Activated gamma-delta T cell (primary cell): ENCODE measurements at places on chromosomes 2 and 18.

- DNase-seq = no peak
These were observed 109.1 kb downstream of the SMAD7 start for GRCh38 chr18:48841381-48842258.

DNA sequence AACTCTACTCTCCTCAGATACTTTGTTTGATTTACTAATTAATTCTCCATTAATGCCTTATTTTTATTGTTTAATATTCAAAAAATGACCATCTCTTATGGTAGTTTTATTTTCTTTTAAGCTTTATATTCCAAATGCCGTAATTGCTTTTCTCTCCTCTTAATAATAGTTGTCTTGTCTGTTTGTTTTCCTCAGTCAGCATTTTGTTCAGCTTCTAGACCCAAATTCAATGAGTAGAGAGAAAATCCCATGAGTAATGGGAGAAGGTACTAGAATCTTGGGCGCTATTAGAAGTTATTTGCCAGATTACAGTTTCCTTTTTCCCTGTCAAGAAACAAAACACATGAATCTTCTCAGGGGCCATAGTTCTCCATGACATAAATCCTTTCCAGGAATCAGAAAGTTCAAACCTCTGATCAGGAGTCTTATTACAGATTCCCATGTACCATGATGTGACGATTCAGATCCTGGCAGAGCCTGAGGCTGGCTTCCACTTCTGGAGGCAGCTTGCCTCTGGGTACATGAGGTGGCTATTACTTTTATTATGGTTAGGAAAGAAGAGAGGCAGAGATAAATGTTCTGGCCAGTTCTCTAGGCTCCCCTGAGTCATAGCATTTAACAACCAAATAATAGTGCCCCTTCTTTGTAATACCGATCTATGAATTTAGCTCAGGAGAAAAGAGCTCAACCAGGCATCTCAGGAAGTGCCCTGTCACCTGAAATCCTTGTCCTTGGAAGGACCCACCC, 485.1 kb upstream of the SETBP1 start:
- no peak for DNase-seq

DNA sequence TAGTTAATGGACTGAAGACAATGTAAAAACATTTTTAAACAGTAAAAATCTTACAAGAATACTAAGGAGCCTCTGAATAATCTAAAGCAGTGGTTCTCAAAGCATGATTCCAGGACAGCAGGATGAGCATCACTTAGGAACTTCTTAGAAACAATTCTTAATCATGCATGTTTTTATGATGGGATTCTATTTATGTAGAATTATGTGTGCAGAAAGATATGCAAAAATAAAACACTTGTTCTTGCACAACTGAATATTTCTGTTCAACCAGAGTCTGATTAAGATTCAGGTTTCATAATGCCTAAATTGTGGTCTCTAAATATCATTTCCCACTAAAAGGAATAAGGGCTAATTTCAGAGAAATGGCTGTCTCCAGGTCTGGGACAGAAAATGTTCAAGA, 69.2 kb upstream of the MTIF2 start:
- DNase-seq = no peak

GRCh38 chr2:155033652-155034051, 335.2 kb downstream of the KCNJ3 start:
- no peak for DNase-seq

DNA sequence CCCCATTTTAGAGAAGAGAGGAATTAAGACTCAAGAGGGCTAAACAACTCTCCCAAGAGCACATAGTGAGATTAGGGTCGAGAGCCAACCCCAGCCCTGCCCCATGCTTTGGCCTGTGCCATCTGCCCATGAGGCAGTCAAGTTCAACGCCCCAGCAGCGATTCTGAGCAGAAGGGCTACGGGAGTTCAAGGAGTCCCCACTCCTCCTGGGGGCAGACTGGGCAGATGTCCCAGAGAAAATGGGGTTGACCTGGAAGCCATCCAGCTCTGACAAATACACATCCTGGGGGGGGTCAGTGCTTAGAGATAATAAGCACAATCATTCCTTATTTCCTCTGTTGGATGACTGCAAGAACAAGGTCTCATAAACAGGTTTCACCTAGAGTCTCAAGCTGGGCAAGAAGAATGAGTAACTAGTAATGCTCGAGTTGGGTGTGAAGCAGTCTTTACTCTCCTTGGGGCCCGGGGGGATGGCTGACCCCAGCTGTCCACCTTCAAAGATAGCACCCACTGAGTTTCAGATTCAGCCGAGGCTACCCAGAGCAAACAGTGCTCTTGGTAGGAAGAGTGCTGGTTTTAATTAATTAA, 716.4 kb downstream of the RNF144A start:
- no peak for DNase-seq

DNA sequence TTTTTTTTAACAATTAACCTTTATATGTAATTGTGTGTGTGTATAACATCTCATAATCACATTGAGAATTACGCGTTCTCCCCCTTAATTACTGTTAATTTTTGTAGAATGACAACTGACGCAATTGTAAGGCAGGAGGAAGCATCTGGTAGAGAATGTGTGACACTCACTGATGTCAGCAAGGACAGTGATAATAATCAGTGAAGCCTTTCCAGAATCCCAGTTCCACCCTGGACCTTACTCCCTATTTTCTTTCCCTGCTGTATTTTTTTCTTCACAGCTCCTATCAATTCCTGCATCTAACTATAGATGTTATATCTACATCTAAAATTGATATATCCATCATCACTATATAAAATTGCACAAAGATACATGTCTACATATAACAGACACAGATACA, 16.1 kb upstream of the STRN start:
- no peak for DNase-seq

DNA sequence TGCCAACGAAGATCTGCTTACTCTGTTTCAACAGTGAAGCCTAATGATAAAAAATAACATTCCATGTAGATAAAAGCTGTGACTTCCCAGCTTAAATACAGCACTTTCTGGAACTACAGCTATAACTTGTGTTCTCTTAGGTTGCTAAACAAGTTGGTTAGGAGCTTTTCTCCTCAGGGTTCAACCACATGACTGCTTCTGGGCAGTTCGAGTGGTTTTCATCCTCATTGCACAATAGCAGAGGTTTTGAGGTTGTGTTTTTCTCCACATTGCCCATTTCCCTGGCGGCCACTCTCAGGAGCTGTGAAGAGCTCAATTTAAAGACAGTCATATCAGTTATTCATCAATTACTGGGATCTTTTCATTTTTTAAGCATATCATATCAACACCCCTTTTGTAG, 102.2 kb upstream of the CYP1B1 start:
- no peak for DNase-seq

DNA sequence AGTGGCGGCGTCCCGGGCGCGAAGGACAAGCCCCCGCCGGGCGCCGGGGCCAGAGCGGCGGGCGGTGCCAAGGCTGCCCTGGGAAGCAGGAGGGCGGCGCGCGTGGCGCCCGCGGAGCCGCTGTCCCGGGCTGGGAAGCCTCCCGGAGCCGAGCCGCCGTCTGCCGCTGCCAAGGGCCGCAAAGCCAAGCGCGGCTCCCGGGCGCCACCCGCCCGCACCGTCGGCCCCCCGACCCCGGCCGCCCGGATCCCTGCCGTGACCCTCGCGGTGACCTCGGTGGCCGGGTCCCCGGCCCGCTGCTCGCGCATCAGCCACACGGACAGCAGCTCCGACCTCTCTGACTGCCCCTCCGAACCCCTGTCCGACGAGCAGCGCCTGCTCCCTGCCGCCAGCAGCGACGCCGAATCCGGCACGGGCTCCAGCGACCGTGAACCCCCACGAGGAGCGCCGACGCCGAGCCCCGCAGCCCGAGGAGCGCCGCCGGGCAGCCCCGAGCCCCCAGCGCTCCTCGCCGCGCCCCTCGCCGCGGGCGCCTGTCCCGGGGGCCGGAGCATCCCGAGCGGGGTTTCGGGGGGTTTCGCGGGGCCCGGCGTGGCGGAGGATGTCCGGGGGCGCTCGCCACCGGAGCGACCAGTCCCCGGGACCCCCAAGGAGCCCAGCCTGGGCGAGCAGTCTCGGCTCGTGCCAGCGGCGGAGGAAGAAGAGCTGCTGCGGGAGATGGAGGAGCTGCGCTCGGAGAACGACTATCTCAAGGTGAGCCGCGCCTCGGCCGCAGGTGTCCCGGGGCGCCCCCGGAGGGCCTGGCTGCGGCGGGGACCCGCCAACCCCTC, 820 bp downstream of the MTCL1 start:
- DNase-seq = peak; percentile 17

GRCh38 chr2:127576433-127577207, 41.1 kb downstream of the MYO7B start:
- no peak for DNase-seq

GRCh38 chr2:44579115-44579836, 217.5 kb downstream of the CAMKMT start:
- DNase-seq = no peak

DNA sequence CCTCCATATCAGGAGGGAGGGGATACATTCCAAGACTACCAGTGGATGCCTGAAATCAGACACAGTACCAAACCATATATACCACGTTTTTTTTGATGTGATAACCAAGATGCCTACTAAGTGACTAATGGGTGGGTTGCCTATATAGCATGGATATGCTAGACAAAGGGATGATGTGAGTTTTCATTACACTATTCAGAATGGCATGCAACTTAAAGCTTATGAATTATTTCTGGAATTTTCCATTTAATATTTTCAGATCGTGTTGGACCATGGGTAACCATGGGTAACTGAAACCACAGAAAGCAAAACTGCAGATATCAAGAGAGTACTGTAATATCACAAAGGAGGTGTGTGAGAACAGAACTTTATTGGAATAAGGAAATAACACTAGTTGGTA, 39.6 kb upstream of the CRACDL start:
- no peak for DNase-seq

DNA sequence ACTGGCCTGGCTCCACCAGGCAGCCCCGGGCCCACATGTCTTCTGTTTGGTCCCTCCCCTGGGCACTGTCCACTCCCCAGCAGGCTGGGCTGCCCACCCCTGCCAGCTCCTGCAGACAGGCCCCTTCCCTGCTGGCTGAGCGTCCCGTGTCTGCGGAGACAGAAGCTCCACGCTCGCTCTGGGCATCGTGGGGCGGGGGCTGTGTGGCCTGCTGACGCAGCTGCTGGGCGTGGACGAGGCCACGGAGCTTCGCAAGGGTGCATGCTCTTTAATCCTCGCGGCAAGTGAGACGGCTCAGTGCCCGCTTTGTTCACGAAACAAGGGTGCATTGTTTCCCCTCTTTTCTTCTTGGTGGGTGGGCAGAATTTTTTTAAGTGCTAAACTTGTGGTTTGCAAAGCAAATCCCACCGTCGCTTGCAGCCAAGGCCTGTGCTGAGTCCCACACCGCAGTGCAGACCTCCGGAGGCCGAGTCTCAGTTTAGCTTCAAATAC, 132.8 kb upstream of the CTDP1 start:
- no peak for DNase-seq

DNA sequence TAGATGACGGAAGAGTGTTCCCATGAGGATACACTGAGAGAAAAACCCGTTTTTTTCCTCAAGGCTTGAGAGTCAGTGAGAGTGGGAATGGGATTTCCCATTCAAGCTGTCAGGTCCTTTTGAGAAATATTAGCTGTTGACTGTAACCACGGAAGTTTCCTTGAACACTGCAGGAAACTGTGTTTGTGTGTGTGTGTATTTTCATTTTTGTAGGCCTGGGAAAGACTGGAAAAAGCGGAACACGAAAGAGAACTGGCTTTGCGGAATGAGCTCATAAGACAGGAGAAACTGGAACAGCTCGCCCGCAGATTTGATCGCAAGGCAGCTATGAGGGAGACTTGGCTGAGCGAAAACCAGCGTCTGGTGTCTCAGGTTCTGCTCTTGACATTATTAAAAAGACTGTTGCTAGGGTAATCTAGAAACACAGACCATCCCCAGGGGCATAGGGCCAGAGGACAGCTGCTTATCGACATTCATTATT, 98.8 kb upstream of the EML6 start:
- no peak for DNase-seq

- DNase-seq = no peak
These were observed 605 bp downstream of the C2orf68 start for GRCh38 chr2:85611217-85611704.

GRCh38 chr18:34222307-34223163, 2.2 kb downstream of the NOL4 start:
- DNase-seq = no peak

DNA sequence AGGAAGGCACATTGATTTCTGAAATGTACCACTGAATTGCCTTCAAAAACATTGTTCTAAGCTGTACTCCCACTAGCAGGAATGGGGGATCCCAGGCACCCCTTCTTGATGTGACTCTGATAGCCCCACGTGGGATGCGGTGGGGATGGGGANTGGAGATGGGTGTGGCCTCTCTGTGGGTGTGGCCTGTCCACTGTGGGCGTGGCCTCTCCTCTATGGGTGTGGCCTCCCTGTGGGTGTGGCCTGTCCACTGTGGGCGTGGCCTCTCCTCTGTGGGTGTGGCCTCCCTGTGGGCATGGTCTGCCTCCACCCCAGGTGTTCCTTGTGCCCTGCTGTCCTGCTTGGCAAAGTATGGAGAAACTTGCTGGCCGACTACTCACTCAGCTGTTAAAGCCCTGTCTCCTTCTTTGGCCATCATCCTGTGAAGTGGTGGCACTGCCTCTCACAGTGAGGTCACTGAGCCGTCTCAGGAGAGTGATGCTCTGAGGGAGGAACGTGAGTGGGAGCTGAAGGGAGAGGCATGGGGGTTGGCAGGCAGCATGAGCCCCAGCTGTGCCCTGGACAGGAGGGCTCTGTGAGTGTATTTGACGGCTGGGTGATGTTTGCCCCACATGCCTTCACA, 6.7 kb upstream of the PARD6G start:
- DNase-seq = no peak

GRCh38 chr2:189285962-189286645, 106.5 kb upstream of the COL5A2 start:
- DNase-seq = no peak

DNA sequence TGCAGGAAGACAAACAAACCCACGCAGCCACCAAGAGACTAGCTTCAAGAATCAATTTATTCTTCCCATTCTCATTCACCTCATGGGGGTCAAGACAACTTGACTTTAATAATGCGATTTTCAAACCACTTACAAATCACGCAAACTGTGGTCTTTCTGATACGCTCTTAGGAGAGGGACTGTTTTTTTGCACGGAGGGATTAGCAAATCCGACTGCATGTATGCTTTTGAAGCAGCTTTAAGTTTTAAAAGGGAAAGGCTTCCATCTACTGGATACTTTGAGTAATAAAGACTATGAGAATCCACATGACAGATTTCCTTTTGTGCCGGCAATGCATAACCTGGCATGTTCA, 322.9 kb upstream of the KCNJ3 start:
- no peak for DNase-seq

DNA sequence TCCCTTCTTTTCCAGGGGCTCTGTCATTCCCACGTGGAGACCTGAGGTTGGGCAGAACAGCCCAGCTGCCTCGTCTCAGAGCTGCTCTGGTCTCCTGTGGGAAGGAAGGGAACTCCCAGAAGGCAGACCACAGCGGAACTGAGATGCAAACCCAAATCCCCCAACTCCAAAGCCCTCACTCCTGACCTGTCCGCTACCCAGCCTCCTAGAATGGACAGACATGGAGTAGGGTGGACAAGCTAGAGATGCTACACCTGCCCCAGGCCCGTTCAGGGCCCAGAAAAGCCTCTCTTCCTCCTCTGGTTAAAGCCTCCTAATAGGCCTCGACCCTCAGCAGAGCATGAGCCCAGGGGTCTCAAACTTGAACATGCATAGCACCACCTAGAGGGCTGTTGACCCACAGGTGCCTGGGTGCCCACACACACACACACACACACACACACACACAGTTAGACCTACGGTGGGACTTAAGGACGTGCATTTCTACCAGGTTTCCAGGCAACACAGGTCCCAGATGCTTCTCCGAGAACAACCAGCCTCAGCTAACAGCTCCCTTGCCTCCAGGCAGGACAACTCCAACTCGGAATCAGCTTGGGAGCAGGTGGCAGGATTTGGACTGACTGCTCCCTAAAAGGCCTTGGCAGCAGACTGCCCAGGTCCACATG, 93.5 kb downstream of the TNS1 start:
- no peak for DNase-seq
